ENCODE measurements at places on chromosomes 3 and 15.

DNA sequence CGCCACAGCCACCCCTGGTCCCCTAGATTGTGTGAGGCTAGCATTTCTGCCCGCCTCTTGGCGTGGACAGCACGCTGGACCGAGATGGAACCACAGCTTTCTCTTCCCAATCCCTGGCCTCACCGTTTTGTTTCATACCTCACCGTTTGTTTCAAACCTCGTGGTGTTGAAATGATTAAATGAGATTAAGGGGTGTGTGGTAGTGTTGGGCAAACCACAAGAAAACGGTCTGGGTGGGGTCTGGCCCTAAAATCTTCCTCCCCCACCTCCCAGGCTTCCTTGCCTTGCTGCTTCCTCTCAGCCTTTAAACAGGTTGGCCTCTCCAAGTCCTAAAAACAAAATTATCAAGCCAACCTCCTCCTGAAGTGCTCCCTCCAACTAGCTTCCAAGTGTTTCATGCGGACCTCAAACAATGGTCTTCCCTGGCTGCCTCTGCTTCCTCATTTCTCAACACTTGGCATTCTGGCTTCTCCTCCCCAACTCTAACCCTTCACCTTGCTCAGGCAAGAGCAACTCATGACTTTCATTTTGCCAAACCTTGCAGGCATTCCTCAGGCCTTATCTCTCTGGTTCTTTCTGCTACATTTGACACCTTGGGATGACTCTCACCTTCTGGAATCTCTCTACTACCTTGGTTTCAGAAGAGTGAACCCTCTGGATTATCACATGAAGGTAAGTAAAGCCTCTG, 1.4 kb upstream of the ATP13A3 start:
- no peak for DNase-seq

GRCh38 chr3:48546203-48546829, 10.3 kb downstream of the PFKFB4 start:
- DNase-seq, result peak; percentile 48

- peak; percentile 23 for DNase-seq
These were observed 32.0 kb downstream of the TRPM1 start for GRCh38 chr15:31069360-31070000.

- DNase-seq, result peak; percentile 47
These were observed 692 bp upstream of the C15orf39 start for GRCh38 chr15:75200765-75201615.

GRCh38 chr15:87387766-87388165, 868.8 kb downstream of the NTRK3 start:
- DNase-seq, result no peak

GRCh38 chr3:135038186-135038585, 243.1 kb downstream of the EPHB1 start:
- DNase-seq, result no peak

DNA sequence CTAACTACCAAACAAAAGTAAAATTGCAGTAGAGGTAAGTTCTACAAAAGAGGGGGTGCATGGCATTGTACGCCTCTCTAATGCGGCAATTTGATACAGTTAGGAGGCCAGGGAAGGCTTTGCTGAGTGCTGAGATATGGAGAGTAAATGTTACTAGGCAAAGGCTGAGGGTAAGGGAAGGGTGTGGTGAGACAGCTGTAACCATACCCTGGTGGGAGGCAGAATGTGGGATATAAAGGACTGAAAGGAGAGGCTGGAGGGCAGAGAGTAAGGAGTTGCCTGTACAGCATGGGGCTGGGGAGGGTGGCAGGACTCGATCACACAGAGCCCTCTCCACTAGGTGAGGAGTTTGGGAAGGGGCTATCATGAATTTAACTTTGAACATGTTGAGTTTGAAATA, 106.3 kb downstream of the PDCD6IP start:
- DNase-seq, result no peak

DNA sequence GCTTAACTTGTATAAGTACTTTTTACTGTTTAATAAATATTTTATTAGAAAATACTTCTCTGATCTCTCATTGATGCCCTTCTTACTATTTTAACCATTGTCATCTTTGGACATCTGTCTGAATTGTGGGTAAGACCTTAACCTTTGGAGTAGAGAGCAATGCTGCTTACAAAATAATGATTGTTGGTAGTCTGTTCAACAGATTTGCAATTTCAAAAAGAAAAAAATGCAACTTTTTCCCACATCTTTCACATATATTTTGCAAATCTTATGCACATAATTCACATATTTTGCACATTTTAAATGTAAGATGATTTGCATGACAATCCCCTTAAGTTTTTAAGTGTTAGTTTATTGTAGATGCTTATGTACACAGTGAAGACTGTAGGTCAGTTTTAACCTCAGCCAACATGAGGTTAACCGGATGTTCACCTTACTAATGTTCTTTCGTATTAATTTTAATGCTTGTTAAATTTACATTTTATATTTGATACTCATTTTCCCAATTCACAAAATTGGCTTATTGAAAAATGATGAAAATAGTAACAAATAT, 16.7 kb downstream of the C3orf38 start:
- no peak for DNase-seq

DNA sequence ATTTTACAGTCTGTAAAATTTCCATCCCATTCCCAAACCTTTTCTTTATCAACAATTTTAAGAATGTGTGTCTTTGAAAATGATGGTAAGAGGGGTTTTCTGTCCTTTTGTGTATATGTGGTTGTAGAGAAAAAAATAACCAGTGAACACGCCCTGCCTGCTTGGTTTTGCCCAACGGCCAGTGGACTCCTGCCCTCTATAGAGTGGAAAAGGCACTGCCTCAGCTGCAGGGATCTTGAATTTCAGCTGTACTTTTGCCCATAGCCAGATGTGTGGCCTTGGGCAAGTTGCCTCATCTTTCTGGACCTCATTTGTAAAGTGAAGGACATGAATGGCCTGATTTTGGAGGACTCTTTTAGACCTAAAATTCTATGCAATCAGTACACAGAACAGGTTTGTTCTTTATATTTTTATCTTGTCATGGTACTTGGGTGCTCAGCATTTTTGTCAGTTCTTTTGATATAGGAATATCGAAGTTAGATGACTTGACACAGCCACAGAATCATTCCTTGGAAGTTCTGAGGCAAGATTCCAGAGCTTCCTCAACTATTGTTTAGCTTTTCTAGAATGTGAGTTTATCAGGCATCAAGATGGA, 81.0 kb downstream of the CLDN11 start:
- peak; percentile 20 for DNase-seq

- DNase-seq, result no peak
These were observed 20.0 kb upstream of the CFAP20DC start for GRCh38 chr3:59069838-59070237.

DNA sequence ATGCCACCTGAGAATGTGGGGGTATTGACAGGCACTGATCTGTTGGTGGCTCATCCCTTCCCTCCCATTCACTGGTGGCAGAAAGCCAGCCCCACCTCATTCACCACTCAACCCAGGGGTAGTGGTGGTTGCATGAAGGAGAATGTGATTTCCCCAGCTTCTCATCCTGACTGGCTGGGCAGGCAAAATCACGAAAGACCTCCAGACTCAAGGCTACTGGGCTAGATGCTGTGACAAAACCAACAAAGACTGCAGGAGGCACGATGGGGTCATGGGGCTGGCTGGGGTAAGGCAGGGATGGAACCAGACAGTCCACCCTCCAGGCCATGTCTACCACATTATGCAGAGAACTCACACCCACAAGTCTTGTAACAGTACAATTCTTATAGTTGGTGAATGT, 33.9 kb downstream of the FSTL1 start:
- DNase-seq, result no peak

DNA sequence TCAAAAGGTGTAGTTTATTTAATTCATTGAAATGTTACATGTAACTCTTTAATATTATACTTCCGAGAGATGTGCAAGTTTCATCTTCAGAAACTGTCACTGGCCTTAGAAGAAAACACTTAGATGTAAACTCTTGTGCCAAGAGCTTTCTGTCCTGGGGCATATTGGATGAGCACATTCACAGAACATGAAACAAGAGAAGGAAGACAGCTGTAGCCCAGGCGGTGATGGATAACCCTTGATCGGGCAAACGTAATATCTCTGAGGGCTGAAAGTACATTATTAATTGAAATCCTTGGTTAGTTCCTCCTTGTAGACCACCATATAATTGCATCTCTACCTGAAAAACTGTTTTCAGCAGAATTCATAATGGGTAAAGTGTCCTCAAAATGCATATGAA, 67.4 kb downstream of the MECOM start:
- DNase-seq, result no peak

DNA sequence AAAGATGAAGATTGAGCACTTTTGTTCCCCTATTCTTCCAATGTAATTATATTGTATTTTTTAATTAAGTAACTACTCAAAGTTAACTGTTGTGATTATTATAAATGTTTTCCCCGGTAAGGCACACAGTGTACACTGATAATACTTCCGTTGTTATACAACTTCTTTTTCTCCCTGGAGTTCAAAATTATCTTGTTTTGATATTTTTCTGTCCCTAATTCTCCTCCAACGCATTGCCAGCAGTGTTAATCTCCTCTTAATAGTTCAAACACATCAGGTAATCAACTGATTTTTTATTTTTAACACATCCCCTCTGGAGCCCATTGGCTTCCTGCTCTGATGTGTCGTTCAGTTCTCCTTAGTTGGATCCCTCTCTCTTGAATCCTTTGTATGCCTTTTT, 32.3 kb upstream of the MFSD1 start:
- DNase-seq, result peak; percentile 59

DNA sequence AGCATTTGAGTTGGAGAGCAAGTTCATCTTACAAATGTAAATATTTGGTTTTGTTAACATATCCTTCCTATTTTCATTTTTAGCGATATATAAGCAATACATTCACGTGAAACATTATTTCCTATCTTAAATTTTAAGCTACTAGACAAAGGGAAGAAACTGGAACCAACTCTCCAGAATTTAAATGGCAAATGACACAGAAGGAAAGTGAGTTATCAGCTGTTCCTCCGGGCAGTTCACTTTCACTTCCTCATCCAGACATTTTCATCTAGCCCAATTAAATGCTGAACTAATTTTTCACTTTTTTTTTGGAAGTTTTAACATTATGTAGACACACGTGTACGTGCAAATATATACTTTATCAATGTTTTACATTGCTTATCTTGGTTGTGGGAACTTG, 58.7 kb downstream of the MORC1 start:
- no peak for DNase-seq

DNA sequence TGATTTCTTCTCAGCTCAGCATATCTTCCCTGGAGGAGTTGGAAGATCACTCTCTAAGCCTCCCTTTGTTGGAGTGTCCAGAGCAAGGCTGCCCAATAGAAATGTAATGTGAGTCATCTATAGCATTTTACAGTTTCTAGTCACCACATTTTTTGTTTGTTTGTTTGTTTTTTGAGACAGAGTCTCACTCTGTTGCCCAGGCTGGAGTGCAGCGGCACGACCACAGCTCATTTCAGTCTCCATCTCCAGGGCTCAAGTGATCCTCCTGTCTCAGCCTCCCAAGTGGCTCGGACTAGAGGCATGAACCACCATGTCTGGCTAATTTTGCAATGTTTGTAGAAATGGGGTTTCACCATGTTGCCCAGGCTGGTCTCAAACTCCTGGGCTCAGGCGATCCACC, 21.3 kb downstream of the KLHL6 start:
- no peak for DNase-seq

DNA sequence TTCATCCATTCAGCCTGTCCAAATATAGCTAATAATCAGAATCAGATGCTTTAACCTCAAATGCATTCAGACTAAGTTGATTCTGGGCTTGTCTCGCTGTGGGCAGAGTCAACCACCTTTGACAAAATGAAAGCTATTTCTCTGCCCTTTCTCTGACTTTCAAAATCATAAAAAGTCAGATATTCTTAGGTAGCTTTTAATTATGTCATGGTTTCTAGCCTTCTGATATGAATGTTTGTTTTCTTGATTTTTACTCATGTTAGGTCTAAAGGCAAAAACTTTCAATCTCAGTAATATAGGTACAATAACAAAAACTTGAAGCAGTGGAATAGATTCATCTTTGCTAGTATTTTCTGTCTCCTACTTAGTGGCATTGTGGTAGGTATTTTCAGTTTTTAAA, 25.3 kb upstream of the C15orf61 start:
- no peak for DNase-seq

GRCh38 chr3:87508921-87509320, 232.5 kb upstream of the POU1F1 start:
- no peak for DNase-seq

GRCh38 chr3:137035631-137036030, 77.8 kb downstream of the IL20RB start:
- no peak for DNase-seq

DNA sequence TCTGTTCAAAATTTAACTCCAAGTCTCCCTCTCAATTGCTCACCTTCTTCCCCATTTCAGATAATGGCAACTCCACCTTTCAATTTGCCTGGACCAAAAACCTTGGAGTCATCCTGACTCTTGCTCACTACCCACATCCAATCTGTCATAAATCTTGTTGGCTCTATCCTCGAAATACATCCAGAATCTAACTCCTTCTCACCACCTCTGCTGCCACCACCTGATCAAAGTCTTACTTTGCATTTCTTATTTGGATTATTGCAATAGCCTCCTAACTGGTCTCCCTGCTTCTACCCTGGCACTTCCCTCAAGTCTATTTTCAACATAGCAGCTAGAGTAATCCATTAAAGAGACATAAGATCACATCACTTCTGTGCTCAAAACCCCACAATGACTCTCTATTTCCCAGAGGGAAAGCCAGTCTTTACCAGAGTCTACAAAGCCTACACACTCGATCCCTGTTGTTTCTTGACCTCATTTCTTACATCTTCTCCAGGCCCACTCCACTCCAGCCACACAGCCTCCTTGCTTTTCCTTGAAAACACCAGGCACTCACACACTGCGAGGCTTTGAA, 86.6 kb downstream of the GPR156 start:
- peak; percentile 42 for DNase-seq

GRCh38 chr3:32703491-32703972, 18.5 kb downstream of the CNOT10 start:
- DNase-seq, result no peak

GRCh38 chr15:29345549-29346525, 76.2 kb upstream of the NSMCE3 start:
- no peak for DNase-seq

DNA sequence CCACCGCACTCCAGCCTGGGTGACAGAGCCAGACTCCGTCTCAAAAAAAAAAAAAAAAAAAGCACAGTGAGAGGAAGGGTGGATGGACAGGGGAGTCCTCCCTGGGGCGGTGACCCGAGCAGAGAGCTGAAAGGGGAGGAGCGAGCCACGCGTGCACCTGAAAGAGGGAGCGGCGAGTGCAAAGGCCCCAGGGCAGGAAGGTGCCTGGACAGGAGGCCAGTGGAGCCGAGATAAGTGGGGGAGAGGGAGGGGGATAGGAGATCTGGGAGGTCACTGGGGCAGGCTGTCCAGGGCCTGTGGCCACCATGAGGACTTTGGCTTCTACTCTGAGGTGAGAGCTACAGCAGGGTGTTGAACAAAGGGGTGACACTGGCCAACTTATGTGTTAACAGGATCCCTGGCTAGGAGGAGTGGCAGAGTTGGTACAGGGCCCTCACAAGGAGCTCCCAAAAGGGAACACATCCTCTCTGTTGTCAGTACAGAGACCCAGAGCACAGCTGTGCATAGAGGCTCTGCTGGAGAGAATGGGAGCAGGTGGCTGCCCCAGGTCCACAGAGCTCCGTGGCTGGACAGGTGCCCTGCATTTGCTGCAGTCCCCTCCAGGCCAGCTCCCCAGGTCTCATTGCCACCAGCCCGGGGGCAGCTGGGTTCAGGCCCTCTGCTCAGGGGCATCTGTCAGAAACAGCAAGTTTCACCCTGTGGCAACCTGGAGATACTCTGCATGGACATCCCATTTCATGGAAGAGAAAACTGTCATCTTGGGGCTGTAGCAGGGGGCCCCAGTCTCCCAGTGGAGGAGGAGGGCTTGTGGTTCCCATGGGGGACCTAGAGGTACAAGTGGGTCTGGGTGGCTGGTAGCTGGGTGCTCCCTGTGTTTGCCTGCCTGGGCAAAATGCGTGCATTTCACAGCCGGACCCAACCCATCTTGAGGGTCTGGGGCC, 28.5 kb downstream of the FBLN2 start:
- DNase-seq, result no peak
